ENCODE measurements at places on chromosomes 1 and 21.

- DNase-seq = no peak
Measured at GRCh38 chr21:42701706-42702456, 48.5 kb downstream of the PDE9A start.

DNA sequence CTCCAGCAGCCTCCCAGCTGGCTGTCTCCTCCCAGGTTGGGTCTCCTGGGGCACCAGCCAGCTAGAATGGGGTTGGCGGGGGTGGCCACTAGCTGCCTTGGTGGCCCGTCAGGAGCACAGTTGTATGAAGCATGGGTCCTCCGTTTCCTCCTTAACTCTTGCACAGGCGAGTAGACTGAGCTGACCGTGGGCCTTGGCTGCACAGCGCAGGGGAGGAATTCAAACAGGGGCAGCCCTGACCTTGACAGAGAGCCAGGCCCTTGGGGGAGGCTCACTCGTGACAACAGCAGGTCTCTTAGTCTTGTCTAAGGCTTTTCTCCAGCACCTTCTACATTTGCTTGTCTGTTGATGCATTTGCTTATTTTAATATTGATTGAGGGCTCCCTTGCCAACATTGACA lies 114.1 kb downstream of the PRDM2 start:
- no peak for DNase-seq

DNA sequence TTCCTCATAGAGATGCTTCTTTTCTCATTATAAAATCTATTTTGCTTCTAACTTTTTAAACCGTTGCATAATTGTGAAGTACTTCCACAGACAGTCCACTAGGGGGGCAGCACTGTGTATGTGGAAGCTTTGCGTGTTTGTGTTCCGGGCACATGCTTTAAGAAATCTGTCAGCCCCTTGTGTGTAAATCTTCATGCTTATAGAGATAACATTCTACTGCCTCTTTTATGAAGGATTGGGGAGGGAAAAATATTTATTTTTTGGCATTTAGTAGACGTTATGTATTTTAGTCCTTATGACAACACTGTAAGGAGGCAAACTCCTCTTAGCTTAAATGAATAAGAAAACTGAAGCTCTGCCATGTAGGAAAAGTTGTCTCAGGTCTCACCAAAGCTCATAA lies 157.3 kb upstream of the PTGFR start:
- DNase-seq = no peak

DNA sequence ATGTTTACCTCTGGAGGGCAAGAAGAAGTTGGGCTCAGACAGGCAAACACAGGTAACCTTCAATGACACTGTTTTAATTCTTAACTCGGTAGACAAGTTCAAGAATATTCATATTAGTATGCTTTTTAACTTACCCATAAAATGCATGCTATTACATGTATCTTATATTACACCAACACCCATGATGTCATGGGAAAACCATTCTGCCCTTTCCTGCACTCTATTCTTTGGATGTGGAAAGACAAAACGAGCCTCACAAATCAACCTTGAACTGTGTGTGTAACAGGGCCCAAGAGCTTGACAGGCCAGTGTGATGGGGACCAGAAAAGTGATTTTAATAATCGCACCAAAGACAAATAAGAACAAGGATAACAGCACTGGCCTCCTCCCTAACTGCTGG lies 22.6 kb upstream of the RAP1GAP start:
- no peak for DNase-seq

GRCh38 chr21:17461014-17461413 lies 51.8 kb upstream of the CXADR start:
- DNase-seq = no peak

DNA sequence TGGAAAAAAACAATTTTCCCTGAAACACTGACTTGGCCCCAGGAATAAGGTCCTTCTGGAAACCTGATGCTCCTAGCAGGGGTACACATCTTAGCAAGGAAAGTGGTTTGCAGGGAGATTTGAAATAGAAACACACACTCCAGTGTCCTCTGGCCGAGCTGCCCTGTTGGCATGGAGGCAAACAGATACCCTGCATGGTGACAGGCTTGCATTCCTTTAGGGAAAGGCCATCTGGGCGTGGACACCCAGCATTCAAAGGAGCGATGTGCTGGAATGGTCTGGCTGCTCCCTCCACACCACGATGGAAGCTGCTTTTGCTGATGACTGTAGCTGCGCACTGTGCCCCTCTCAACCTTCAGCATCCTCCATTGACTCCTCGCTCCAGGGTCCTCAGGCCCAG lies 41.5 kb upstream of the BCAR3 start:
- no peak for DNase-seq

GRCh38 chr1:81111818-81112217 lies 688.9 kb upstream of the ADGRL2 start:
- DNase-seq = no peak

GRCh38 chr1:48738356-48738755 lies 38.3 kb downstream of the BEND5 start:
- DNase-seq = no peak

GRCh38 chr1:66533804-66534740 lies at the start of gene SGIP1:
Gene SGIP1 (plus strand): TSS chr1:66534153. CDS start chr1:66534359, 206 bp downstream.
- no peak for DNase-seq

- DNase-seq = no peak
Measured at GRCh38 chr1:172742599-172743500, 83.9 kb downstream of the FASLG start.

- peak; percentile 98 for DNase-seq
Measured at GRCh38 chr21:31354604-31355443, 10.8 kb upstream of the TIAM1 start.

GRCh38 chr1:213443415-213443814 lies 392.4 kb downstream of the RPS6KC1 start:
- no peak for DNase-seq

DNA sequence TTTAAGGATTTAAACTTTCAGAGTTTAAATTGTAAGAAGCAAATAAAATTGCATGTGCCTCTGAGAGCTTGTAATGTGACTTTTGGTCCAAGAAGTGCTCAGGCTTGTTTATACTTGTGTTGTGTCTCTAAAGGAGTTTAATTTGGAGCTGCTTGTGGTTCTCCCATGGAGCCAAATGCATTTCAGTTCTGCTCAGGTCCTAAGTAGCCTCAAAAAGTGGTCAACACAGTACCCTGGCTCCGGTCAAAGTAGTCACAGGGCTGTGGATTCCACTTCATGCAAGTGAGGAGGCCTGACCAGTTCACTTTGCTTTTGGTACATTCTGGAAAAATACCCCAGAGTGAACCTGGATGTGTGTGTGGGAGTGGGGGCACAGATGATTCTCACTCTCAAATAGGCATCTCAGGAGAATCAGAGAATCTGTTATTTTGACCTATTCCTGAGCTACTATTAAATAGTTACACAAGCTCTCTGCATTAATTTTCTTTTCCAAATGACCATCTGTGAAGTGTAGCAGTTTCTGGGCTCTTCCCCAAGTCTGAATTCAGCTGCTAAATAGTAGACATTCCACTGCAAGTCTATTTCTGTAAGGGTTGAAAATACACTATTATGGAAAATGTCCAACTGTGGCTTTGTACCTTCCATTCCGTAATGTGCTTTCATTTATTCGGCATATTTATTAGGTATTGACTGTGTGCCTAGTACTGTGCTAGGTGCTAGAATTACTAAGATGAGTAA lies 31.7 kb upstream of the AGO1 start:
- no peak for DNase-seq

GRCh38 chr1:97738270-97738669 lies 182.6 kb downstream of the DPYD start:
- DNase-seq = no peak

DNA sequence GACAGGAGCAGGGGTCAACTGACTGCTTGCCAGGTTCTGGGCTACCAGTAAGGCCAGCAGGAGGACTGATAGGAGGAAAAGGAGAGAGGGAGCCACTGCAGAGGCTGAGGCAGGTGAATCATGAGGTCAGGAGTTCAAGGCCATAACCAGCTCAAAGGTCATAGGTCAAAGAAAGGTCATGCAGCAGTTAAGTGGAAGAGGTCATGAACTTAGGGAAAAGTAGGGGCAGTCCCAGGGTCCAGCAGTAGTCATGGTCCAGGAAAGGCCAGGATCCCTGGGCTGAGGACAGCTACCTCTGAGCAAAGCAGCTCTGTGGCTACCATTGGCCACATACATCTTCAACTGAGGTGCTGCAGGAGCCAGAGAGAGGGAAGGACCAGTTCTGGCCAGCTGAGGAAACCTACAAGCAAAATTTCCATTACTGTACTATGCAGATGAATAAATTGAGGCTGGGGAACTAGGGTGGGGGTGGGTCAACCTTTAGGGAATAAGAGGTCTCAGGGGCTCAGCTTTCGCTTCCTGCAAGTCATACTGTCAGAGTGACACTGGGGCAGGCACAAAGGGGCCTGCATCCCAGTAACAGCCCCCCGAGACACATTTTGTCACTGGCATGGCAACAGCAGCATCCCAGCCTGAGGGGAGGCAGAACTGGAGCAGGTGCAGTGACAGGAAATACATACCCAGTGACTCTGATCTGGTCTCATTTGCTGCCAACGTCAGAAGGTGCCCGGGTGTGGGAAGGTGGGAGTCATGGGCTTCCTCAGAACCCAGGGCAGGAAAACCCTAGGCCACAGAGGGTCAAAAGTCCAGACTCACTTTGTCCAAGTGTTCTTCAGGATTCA lies 5.2 kb upstream of the INPP5B start:
- DNase-seq = no peak

DNA sequence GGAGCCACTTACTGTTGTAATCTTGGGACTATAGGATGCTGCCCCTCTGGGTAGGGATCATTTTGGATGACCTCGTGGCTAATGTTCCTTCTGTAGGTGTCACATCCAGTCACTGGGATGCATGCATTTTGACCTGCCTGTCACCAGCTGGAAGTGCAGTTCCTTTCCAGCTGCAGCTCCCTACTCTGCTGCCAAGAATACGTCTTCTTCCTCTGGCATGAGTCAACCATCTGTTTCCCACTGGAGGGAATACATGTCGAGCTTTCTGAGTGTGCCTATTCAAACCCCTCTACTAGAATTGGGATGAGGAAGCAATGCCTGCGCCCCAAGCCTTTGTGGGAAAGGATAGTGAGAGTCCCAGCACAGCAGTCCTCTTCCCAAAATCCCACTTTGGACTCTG lies 415.5 kb upstream of the ADAMTS5 start:
- no peak for DNase-seq

DNA sequence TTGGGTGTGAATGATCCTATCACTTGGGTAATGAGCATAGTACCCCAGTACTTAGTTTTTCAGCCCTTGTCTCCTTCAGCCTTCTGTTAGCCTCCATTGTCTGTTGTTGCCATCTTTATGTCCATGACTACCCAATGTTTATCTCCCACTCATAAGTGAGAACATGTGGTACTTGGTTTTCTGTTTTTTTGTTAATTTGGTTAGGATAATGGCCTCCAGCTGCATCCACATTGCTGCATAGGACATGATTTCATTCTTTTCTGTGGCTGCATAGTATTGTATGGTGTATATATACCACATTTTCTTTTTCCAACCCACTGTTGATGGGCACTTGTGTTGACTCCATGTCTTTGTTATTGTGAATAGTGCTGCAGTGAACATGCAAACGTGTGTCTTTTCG lies 39.6 kb upstream of the GPR52 start:
- DNase-seq = no peak

DNA sequence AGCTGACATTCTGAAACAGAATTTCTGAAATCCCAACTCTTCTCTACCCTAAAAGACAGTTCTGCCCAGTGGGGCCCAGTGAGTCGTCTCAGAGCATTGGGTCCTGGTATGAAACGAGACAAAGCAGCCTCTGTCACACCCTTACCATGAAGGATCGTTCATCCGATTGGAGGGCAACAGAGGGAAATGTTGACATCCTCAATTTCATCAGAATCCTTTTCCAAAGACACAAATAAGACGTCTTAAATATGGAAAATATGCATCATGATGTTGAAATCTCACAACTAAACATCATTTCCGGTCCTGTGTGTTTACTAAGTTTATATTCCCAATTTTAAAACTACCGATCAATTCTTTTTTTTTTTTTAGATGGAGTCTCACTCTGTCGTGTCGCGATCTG lies 112.1 kb upstream of the SLC45A1 start:
- no peak for DNase-seq

DNA sequence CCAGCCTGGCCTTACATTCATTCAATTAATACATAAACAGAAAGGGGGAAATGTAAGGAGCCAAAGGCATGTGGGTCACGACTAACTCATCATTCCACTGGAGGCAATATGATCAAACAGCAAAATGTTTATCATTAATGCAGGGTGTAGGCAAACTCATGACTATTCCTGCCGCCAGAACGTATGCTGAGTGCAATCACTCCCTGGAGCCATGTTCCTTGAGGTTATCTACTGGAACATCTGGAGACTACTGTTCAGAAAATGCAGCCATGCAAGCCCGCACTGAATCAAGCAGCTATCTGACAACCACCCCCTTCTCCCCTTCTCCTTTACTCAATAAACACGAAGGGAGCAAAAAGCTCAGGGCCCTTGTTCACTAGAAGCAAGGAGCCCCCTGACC lies 267.6 kb downstream of the COL11A1 start:
- no peak for DNase-seq

- no peak for DNase-seq
Measured at GRCh38 chr1:67166196-67166595, at the start of gene IL23R. Gene IL23R (plus strand): TSS chr1:67166454. CDS start chr1:67168121, 1,667 bp downstream.

DNA sequence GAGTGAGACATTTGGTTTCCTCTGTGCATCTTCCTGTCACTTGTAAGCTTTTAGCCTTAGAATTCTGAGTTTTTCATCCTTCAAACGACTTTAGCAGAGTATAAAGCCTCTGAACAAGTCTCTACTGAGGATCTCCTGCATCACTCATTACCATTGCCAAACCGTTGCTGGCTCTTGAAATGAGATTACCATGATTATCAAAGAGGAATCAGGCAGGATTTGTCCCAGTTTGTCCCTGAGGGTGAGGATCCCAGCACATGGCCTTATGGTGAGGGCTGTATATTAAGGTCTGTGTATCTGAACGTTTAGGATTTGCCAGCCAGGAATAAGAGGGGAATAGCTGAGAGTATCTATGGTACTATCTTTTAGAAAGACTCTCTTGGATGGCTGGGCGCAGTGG lies 169.5 kb upstream of the L1TD1 start:
- DNase-seq = no peak

DNA sequence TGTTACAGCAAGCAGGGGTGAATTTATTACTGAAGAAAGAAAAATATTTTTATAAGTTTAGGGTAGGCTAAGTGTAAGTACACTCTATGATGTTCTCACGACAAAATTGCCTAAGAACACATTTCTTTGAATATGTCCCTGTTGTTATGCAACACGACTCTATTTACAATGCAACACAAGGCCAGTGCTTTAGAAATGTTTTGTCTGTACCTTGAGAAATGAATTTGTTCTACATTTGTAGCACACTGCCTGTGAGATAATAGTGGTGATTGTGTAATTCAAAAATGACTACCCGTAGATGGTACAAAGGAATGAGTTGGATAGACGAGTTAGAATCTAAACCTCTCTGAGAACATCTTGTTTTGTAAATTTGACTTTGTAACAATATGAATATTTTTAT lies 63.7 kb upstream of the IGSF5 start:
- no peak for DNase-seq

DNA sequence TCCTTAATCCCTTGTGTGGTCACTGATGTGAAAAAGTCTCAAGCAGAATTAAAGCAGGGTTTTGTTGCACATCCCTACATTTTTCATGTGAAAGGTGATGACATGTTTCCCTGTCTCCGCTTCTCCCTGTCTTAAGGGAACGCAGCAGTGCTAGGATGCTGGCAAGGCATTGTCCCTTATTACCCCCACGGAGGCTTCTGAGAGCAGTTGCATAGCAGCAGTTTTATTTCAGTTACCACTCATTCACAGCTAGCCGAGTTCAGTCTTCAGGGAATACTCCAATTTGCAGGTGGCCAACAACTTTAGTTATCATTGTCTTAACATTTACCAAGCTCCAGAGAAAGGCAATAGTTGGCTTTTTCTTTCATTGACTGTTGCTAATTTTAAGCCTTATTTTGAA lies 89.1 kb downstream of the CLEC20A start:
- DNase-seq = no peak

Measured in T-helper 1 cell (primary cell).